ENCODE measurements at places on chromosomes 7 and 10.

GRCh38 chr10:79981450-79982361 lies 32.8 kb upstream of the SFTPD start:
- no peak for DNase-seq

DNA sequence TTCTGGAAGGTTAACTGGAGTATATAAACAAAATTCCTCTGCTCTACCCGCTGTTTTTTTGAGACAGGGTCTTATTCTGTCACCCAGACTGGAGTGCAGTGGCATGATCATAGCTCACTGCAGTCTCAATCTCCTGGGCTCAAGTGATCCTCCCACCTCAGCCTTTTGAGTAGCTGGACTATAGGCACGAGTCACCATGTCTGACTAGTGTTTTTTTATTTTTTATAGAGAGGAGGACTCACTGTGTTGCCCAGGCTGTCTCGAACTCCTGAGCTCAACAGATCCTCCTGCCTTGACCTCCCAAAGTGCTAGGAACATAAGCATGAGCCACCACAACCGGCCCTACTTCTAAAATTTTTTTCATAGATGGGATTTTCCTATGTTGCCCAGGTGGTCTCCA lies 2.2 kb downstream of the RAB18 start:
- DNase-seq, result no peak

- DNase-seq, result no peak
Measured at GRCh38 chr7:107931740-107932515, 40.9 kb downstream of the DLD start.

DNA sequence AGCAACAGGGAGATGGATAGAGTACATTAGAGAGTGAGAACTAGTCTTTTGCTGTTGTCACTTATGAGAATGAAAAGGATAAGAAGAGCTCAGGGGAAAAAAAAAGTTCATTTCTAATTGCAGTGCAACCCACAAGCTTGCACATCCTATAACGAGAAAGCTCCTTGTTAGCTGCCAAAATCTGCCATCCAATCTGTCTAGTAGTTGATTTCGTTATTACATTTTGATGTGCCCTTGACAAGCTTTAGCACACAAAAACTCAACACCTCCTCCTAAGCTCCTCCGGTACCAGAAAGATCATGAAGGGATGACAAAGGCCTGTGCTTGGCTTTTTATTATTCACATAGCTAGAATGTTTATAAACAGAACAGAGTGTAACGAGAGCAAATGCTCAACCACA lies 519.4 kb downstream of the SUGCT start:
- no peak for DNase-seq

- DNase-seq, result no peak
Measured at GRCh38 chr7:90309872-90310271, 11.2 kb downstream of the FAM237B start.

DNA sequence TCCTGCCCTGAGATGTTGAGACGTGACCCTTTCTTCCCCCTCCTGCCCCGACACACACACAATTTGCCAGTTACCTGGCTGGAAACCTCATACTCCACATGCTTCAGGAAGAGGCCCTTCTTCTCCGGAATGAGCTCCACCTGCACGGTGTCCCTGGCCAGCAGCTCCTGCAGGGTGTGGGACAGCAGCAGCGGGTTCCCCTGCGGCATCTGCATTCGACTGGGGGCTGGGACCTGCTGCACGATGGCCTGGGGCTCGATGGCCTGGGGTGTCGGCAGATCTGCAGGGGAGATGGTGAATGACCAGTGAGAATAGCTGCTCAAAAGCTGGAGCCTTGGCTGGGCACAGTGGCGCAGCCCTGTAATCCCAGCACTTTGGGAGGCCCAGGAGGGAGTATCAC lies 36.0 kb downstream of the NUDT1 start:
- no peak for DNase-seq

GRCh38 chr10:49654036-49654693 lies 25.3 kb upstream of the C10orf53 start:
- DNase-seq, result no peak

DNA sequence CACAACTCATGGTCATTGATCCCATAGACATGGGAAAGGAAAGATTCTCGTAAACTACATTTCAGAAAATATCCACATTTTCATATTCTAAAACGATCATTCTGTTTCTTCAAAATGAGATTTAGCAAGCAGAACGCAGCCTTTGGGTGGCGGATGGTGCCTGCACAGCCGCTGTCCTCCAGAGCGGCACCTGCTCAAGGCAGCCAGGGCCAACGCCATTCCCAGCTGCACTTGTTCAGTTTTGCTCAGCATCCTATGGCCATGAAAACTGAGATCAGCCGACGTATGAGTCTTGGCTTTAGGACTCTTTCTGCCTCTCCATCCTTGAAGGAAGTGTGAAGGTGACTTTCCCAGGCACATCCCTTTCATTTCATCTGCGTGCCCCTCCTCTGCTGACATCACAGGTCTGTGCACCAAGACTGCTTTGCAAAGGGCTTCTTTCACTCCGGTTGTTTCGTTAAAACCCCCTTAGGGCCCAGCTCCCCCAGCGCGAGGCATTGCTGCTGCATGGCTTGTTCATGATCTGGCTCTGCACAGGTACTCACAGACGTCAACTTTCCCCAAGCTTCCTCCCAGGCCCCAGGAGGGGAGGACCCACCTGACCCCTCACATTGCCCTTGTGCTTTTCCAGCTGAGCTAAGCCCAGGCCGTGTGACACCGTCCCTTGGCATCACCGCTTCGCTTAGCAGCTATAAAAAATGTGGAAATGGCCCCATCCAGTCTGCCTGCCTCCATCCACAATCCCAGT lies 37.2 kb downstream of the TCERG1L start:
- no peak for DNase-seq

DNA sequence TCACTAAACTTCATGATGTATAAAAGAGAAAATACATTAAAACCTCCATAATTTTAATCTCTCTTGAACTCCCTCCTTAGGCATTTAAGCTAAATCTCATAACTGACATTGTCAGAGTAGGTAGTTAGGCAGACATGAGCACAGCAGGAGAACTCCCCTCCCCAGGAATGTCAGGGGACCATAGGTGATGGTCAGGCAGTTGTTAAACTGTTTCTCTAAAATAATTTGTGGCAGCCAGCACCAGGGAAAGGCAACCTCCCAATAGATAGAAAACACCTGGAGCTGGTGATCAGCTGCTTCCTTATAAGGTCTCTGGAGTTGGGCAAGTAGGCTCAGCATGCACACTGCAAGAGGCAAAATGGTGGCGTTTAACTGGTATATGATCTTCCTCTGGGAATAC lies 73.0 kb downstream of the TPK1 start:
- DNase-seq, result no peak

DNA sequence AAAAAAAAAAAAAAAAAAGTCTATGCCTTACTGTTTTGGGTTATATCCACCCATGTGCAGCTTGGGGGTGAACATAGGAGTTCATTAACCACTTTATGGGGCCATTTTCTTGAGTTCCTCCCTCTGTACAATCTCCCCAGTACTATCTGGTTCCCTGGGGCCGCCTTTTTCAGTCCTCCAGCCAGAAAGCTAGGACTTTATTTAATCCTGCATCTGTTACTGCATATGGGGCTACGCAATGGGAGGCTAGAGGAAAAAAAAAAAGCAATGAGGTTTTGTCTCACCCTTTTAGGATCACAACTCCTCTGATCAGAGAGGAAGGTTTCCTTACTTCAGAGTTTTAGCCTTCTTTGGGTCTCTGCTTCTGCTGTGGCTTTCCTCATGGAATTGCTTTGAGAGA lies 51.0 kb downstream of the BTRC start:
- no peak for DNase-seq

DNA sequence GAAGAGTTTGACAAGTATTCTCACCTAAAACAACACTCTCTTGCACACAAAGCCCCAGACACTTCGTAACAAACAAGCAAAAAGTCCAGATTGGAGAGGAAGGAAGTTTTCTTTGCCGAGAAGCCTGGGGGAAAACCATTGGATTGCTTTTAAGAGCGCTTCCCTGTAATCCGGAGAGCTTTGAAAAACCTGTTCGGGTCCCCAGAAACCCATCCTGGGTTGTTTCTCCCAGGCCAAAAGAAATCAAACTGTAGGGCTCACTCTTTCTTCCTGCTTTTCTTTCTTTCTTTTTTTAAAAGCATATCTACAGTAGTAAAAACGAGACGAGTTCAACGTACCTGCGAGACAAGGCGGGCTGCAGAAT lies 655 bp downstream of the SP8 start:
- DNase-seq, result no peak

DNA sequence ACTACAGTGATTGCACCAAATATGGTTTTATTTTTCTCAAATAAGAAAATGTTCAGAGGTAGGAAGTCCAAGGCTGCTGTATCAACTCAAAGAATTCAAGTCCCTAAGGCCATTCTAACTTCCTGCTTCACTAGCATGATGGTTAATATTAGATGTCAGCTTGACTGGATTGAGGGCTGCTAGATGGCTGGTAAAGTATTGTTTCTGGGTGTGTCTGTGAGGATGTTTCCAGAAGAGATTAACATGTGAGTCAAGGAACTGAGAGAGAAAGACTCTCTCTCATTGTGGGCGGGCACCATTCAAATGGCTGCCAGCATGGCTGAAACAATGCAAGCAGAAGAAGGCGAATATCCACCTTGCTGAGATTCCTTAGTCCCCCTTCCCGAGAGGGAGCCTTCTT lies 77.4 kb upstream of the NRBF2 start:
- no peak for DNase-seq

DNA sequence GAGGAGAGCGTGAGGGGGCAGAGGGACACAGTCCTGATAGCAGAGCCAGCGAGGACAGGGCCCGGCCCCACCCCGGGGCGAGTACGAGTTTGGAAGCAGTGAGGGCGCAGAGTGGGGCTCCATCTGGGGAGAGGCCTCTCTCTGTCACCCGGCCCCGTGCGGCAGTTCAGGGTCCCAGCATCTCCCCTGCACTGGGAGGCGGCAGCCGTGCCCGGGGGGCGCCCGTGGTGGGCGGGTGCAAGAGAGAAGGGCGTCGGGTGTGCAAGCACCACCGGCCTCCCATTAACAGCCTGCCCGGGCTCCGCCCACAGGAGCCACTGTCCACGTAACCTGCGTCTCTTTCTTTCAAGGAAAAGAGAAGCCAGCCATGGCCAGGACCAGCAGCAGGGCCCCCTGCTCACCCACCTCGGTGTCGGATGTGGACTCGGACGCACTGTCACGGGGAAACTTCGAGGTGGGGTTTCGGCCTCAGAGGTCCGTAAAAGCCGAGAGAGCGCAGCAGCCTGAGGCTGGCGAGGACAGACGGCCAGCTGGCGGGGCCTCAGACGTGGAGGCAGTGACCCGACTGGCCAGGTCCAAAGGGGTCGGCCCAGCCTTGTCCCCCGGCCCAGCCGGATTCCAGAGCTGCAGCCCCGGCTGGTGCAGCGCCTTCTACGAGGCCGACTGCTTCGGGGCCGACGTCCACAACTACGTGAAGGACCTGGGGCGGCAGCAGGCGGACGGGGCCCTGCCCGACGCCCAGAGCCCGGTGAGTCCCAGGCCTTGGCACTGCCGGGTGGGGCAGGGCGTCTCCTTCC lies 28.7 kb upstream of the UTF1 start:
- DNase-seq, result no peak

DNA sequence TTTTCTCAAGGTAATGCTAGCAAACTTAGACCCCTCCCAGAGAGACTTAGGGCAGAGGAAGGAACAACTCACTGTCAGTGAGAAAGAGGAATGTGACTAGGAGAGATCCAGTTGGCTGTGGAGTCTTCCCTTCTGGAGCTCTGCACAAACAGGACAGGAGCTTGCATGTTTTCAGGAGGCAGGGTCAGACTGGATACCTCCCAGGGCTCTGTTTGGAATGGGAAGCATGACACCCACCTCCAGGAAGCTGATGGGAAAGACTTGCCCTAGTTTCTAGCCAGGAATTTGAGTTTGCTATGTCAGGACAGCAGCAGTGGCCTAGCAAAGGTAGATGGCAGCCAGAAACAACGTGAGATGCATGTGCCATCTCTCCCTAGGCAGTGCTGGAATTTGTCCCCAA lies 40.6 kb downstream of the GHRHR start:
- no peak for DNase-seq

DNA sequence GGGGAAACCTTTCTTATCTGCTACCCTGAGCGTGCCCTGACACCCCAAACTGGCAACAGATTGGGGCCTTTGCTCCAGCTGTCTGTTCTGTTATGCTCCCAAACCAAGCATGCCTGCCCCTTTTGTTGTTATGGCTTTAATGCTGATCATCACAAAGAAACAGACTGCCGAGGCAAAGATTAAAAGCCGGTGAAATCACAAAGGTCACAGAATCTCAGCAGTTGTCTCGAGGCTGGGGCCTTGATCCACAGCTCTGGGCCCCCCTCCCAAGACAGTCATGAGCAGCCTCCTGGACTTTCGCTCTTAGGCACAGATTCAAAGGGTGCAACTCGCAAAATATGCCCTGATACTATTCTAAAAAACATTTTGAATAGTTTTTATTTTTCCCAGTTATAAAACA lies 65.6 kb downstream of the STRA8 start:
- DNase-seq, result no peak

DNA sequence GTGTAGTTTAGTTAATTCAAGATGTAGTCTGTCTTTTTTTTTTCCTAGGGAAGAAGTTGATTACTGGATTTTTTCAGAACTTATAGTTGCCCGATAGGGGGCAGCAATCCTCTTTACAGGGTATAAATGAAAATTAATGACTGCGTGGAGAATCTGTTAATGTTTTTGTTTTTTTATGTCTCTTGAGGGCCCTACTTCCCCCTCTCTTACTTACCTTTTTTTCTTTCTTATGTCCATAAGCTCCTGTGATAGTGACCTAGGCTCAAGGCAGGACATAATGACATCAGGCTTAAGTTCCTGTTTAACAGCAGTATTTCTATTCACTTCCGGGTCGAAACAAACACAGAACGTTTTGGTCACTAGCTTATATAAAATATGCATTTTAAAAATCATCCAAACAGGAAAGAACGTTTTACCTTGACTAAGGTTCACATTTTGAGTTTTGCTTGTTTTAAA lies 18.8 kb downstream of the CDC123 start:
- DNase-seq, result no peak

GRCh38 chr7:47573758-47574481 lies 8.0 kb downstream of the TNS3 start:
- no peak for DNase-seq

DNA sequence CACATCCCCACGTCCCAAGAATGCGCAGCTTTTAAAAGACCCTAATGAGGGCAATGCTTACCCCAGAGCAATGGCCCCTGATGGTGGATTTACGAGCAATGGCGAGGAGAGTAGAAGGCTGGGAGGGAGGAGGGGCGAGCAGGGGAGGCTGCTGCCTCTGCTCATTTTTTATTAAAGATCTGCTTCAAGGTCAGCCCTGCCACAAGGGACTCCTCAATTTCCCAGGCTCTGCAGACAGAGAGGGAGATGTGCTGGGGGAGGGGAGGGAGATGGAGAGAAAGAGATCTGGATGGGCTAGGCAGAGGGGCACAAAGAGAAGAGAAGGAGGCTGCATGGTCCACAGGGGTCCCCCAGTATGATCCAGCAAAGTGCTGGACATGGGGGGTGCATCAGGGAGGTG lies 7.8 kb upstream of the SRRM3 start:
- DNase-seq, result no peak

Data from activated T-helper 1 cell treated with Interleukin-2 at 50 U/mL for 16 hours (primary cell).